ENCODE measurements at places on chromosomes 4 and X.
A peak's percentile ranks its signal among the peaks of the same experiment; 100 is the strongest.

GRCh38 chr4:37662861-37663390, 23.2 kb downstream of the RELL1 start:
- DNase-seq = no peak

GRCh38 chrX:31658360-31658759, 586.5 kb upstream of the FTHL17 start:
- peak; percentile 21 for DNase-seq

GRCh38 chrX:19272452-19272851, 71.3 kb upstream of the PDHA1 start:
- DNase-seq = no peak

- peak; percentile 61 for DNase-seq
Observed at GRCh38 chrX:19789782-19790181, 97.6 kb downstream of the SH3KBP1 start.

GRCh38 chr4:73431813-73432168, 4.2 kb upstream of the AFP start:
- no peak for DNase-seq

DNA sequence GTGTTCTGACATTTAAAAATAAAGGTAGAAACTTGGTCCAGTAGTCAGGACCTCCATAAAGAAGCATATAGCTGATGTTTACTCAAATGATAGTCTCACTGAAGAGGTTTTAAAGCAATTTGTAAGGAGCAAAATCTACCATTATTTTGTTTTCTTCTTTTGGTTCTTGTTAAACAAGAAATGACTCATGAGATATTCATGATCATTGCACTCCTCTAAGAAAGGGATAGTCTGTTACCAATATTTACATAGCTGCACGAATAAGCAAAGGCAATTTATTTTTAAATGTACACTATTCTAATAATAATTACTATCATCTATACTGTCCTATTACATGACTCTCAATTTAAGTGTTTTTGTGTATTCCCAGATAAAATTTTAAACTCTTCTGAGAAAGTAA, 397.9 kb downstream of the FAM47B start:
- no peak for DNase-seq

GRCh38 chr4:56531149-56531770, 25.7 kb downstream of the ARL9 start:
- no peak for DNase-seq

- no peak for DNase-seq
Observed at GRCh38 chrX:103536071-103536470, 16.8 kb upstream of the RAB40A start.

DNA sequence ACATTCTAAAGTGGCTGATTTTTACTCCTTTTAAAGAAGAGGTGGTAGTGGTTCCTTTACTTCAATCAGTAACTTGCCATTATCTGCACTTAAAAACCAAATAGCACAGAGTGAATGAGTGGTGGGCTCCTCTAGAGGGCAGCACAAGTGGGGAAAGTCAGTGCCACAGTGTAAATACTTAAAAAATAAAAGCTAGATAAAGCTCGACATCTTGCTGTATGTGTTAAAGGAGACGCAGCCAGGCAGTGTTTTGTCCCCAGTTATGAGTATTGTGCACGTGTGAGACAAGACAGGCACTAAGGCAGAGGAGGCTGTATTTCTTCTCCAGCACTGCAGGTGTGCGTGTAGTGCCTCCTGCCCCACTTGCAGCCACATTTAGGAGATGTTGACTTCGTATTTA, 24.6 kb downstream of the NAP1L5 start:
- DNase-seq = peak; percentile 48

GRCh38 chr4:180665994-180666824, 1577.0 kb upstream of the TENM3 start:
- peak; percentile 72 for DNase-seq

DNA sequence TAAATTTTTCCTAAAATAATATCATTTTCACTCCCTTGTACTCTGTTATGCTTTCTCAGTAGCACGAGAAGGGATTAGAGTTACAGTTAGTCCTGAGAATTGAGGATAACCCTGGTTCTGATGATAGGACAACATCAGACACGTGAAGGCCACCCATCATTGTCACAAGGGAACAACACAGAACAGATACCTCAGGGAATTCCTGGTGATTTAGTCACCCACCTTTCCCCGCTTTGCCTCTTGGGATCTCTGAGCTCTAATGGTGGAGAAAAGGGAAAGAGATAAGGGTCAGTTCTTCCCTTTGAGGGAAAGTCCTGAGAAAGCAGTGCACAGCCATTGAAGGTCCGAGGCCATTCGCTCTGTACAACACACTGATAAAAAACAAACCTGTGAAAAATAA, 112.3 kb upstream of the GALNT7 start:
- no peak for DNase-seq

DNA sequence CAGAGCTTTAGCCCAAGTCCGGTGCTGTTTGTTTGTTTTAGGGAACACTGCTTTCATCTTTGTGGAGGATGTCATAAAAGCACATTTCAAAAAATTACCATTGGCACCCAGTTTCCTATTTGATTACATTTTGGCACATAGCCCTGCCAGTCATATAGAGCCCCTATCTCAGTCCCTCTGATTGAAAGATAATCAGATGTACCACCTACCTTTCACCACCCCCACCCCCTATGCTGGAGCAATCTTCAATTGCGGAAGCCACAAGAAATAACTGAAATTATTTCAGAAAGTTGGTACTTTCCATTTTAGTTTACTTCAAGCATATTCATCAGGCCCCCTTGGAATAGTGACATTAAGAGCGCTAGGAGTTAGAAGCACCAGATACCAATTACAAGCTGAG, 136.7 kb upstream of the RPL34 start:
- DNase-seq = no peak

- no peak for DNase-seq
Observed at GRCh38 chr4:66372706-66373105, 702.4 kb upstream of the EPHA5 start.

DNA sequence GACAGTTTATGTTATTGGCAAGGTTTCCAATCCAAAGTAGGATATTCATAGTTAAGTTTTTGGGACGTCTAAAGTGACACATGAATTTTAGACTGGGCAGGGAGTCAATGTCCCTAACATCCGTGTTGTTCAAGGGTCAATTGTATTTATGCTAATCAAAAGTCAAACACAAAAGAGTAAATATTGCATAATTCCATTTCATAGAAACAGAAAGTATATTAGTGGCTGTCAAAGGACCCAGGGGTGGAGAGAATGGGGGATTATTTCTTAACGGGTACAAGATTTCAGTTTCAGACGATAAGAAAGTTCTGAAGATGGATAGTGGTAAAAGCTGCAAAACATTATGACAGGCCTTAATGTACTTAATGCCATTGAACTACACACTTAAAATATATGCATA, 971.8 kb upstream of the AGA start:
- DNase-seq = no peak

DNA sequence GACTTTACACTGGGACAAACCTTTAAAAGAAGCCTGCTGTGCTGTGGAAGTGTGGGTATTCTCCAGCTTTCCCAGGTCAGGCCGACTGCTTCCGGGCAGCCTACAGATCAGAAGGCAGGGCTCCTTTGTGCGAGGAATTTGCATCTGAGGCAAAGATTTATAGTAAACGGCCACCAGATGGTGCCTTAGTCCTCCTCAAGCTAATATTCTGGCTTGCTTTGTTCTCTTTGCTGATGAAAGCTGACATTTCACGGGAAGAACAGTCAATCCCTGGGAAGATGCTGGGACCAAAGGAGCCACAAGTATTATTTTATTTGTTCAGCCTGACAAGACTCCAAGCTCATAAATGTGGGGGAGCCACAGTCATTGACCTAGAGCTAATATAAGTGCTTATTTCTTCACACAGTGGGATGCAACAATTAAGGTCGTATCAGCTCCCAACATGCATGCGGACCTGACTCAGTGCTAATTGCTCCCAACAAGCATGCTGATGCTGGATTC, 120.7 kb upstream of the TRIM2 start:
- peak; percentile 66 for DNase-seq

- peak; percentile 56 for DNase-seq
Observed at GRCh38 chrX:70454441-70455365, 10.1 kb downstream of the DLG3 start.

DNA sequence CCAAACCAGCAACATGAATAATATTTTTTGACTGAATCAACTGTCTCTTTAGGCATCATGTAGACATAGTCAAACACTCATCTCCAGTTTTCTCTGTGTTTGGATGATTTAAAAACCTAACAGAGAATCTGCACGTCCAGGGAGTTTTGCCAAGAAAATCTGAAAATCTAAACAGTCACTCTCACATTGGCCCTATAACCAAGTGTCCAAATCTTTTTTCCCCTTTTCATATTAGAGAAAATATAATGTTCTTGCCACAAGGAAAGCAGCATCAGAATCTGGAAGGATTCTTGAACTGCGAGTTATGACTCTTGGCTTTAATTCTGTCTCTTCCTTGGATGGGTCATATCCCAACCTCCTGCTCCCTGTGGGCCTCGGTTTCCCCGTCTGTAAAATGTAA, 8.8 kb upstream of the CHRDL1 start:
- DNase-seq = no peak

- DNase-seq = peak; percentile 15
Observed at GRCh38 chr4:95889662-95890061, 49.8 kb downstream of the PDHA2 start.
